ENCODE measurements at places on chromosomes 11 and 22.

DNA sequence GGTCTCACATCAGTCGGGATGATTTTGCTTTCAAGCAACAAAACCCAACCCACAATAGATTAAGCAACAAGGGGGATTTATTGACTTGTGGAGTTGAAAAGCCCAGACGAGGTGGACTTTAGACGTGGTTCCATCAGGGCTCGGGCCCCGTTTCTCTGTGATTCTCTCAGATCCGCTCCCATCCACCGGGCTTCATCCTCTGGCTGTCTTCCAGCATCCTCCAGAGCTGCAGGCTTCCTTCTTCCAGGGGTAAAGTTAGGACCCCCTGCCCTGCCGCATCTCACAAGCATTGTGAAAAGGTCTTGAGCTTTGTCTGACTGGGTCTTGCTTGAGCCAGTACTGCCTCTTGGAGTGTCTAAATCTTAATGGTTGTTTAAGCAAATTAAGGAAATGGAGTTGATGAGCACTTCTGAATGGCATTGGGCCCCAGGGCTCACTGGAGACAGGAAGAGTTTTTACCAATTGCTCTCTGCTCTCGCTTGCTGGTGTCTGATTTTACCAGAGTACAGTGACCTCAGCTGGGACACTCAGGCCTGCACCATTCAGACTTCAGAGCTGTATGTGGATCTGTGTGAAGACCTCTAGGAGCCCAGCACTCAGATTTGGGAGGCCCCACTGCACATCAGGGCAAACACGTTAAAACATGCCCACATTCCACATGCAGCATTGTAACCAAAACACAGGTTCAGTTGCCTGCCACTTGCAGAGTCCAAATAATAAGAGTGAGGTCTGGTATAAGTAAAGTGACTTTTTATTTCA is 13.5 kb upstream of the FTH1 start:
- no peak for DNase-seq

DNA sequence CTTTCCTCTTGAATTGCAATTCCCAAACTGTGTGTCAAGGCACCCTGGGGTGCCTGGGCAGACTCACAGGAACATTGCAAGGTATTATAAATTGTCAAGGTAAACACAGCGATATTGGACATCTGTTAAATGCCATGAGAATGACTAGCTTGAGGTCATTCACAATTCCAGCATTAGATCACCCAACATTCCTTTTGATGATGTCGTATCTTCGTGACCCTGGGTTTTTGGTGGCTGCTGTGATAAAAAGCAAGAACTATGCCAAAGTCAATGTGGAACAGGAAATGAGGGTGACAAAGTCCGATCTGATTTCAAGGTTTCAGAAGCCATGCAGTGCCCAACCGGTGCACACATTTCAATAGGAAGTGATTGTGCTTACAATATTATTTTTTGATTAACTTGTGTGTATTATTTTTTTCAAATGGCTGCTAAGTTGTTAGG is 458.4 kb downstream of the MIAT start:
- peak; percentile 29 for DNase-seq

- DNase-seq = no peak
These were observed 6.5 kb downstream of the MRPL16 start for GRCh38 chr11:59804061-59804460.

DNA sequence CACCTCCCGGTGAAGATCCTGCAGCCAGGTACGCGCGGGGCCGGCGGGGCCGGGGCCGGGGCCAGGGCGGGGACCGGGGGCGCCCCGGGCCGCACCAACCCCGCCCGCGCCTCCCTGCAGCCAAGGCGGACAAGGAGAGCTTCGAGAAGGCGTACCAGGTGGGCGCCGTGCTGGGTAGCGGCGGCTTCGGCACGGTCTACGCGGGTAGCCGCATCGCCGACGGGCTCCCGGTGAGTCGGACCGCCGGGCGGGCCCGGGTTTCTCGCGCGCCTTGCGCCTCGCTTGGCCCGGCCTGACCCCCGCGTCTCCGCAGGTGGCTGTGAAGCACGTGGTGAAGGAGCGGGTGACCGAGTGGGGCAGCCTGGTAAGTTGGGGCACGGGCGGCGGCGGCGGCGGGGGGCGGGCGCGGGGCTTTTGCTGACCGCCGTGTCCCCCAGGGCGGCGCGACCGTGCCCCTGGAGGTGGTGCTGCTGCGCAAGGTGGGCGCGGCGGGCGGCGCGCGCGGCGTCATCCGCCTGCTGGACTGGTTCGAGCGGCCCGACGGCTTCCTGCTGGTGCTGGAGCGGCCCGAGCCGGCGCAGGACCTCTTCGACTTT is 531 bp downstream of the PIM3 start:
- DNase-seq = no peak

GRCh38 chr11:10397226-10397987 is 57.7 kb upstream of the AMPD3 start:
- no peak for DNase-seq

DNA sequence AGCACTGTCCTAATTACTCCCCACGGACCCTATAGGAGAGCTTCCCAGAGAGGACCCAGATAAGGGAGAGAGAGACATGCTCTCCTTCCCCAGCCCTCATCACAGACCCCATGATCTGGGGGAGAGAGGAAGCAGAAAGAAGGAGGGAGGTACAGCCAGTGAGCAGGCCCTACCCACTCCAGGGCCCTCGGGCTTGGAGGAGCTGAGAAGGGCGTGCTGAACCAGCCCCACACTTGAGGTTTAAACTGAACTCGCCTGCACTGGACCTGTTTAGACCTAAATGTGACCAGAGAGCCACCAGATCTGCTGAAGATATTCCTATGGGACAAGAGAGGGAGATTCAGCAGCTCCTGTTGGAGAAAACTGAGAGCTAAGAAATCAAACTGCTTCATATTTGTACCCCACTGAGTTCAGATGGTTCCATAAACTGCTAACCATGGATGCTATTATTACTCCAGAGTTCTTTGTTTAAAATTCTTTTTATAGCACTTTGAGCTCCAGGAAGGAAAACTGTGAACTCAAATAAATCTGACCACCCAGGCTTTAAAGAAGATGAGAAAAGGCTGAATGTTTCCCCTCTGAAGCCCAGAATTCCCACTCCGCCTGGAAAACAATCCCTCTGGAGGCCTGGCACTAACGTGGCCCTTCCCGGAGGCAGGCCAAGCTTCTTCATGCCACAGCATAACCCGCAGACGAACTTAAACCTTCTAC is 67.2 kb downstream of the EFCAB6 start:
- no peak for DNase-seq

GRCh38 chr11:107259811-107260221 is 197.8 kb downstream of the CWF19L2 start:
- no peak for DNase-seq

All from HTR-8/SVneo (cell line).